Hematopoietic multipotent progenitor cell treated with erythropoietin and hydrocortisone succinate and interleukin-3 and kit ligand, for 17 days (in vitro differentiated cells): ENCODE measurements at places on chromosomes 16 and 17.

GRCh38 chr16:63365649-63366304 lies 1329.5 kb upstream of the CDH8 start:
- no peak for DNase-seq

DNA sequence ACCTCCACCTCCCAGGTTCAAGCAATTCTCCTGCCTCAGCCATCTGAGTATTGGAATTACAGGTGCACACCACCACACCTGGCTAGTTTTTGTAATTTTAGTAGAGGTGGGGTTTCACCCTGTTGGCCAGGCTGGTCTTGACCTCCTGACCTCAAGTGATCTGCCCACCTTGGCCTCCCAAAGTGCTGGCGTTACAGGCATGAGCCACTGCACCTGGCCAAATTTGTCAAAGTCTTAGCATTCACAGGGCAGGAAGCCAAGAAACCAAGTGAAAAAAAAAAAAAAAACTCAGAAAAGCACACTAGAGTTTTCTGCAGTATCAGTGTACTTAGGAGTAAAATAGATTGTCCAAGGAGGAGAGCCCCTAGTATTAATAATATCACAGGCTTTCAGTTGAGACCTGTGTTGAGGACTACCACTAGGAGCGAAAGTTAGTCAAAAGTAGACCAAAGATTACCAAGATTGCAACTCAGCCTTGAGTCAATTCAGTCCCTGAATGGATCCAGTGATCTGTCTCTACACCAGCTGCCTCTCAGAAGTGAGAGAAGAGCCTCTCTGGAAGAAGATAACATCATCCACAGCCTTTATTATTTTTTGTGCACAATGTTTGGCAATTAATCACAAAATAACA lies 159.7 kb downstream of the CEP112 start:
- no peak for DNase-seq

- no peak for DNase-seq
Measured at GRCh38 chr17:18854956-18855355, 3.0 kb upstream of the PRPSAP2 start.

GRCh38 chr17:66704858-66705520 lies 129.9 kb upstream of the CACNG5 start:
- no peak for DNase-seq

DNA sequence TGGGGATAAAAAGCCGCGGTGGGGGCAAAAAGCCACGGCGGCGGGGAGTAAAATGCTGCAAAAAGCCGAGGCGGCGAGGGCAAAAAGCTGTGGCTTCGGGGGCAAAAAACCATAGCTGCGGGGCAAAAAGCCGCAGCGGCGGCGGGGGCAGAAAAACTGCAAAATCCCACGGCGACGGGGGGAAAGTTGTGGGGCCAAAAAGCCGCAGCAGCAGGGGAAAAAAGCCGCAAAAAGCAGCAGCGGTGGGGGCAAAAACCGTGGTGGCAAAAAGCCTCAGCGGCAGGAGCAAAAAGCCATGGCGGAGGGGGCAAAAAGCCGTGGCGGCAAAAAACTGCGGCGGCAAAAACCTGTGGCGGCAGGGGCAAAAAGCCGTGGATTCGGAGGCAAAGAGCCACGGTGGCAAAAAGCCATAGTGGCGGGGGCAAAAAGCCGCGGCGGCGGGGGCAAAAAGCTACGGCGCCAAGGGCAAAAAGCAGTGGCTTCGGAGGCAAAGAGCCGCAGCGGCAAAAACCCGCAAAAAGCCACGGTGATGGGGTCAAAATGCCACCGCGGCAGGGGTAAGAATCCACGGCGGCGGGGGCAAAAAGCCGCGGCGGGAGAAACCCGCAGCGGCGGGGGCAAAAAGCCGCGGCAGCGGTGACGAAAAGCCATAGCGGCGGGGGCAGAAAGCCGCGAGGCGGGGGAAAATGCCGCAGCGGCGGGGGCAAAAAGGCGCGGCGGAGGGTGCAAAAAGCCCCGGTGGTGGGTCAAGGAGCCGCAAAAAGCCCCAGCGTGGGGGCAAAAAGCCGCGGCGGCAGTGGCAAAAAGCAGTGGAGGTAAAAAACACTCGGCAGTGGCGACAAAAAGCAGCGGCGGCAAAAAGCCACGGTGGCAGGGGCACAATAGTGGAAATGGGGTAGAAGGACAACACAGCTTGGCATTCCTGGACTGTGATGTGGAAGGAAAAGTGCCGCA lies 192.8 kb downstream of the SHCBP1 start:
- DNase-seq, result no peak

- no peak for DNase-seq
Measured at GRCh38 chr17:21194703-21195102, 19.3 kb downstream of the TMEM11 start.

DNA sequence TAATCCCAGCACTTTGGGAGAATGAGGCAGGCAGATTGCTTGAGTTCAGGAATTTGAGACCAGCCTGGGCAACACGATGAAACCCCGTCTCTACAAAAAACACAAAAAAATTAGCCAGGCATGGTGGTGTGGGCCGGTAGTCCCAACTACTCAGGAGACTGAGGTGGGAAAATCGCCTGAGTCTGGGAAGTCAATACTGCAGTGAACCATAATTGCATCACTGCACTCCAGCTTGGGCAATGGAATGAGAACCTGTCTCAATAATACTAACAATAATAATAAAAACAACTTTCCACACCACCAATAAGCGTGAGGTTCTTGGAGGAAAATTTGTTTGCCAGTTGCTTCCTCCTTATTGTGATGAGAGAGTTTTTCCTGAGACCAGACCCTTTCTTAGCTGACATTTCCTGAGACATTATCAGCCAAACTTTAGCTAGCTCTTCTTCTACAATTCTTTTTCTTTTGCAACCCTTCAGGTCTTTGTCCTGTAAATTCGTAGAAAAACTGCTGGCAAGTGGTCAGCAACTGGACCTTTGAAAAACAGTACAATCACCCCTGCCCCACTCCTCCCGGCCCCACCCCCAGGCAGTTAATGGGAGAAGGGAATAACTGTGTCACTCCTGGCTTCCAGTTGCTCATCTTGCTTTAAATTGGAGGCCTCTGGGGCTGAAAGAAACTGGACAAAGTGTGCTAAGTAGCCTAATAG lies 3.5 kb upstream of the EZH1 start:
- no peak for DNase-seq

DNA sequence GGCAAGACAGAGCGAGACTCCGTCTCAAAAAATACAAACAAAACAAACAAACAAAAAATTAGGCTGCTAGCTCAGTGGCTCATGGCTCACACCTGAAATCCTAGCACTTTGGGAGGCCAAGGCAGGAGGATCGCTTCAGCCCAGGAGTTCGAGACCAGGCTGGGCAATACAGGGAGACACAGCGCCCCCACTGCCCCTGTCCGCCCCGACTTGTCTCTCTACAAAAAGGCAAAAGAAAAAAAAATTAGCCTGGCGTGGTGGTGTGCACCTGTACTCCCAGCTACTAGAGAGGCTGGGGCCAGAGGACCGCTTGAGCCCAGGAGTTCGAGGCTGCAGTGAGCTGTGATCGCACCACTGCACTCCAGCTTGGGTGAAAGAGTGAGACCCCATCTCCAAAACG lies 531 bp upstream of the CDH1 start:
- DNase-seq, result no peak

GRCh38 chr17:65366102-65366844 lies 195.2 kb downstream of the AXIN2 start:
- DNase-seq, result no peak

DNA sequence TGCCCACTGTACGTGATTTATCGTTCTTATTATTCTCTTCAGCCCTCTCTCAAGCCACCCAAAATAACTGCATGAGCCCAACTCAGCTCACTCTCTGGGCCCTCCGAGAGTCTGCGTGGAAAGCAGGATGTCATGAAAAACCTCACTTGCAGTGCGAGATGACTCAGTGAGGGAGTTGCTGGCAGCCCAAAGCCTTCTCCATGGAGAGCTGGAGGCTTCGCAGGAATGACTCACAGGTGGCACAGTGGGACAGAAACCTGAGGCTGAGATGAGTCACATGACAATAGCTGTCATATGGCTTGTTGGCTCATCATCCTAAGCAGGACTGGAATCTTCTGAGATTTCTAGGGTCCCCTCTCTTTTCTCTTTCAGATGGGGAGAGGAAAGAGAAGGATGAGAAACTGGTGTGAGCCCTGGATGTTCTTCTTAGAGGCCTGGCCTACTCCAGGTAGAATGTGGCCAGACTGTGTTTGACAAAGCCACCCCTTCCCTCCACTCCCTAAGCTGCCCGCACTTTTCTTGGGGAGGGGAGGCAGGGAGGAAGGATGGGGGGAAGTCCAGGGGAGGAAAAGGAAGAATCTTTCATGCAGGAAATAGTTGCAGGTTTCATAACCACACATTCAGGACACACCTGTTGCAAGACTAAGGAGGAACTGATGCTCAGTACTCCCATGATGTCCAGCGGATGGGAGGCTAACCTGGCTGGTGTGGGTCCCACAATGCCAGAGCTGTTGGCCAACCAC lies 160.6 kb upstream of the RPL38 start:
- no peak for DNase-seq

GRCh38 chr17:29791336-29792080 lies 138.5 kb downstream of the SSH2 start:
- DNase-seq, result no peak

- DNase-seq, result no peak
Measured at GRCh38 chr17:72333570-72333969, 212.8 kb downstream of the SOX9 start.

DNA sequence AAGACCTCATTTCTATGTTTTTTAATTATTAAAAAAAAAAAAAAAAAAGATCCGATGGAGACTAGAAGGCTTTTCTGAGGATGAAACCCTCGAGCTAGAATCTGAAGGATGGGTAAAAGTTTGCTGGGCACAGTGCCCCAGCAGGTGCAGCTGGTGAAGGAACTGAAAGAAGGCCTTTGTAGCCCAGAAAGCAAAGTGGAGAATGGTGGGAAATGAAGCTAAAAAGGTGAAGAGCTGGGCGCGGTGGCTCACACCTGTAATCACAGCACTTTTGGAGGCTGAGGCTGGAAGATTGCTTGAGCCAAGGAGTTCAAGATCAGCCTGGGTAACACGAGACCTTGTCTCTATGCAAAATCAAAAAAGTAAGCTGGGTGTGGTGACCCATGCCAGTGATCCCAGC lies 50.3 kb upstream of the SEC14L1 start:
- no peak for DNase-seq

DNA sequence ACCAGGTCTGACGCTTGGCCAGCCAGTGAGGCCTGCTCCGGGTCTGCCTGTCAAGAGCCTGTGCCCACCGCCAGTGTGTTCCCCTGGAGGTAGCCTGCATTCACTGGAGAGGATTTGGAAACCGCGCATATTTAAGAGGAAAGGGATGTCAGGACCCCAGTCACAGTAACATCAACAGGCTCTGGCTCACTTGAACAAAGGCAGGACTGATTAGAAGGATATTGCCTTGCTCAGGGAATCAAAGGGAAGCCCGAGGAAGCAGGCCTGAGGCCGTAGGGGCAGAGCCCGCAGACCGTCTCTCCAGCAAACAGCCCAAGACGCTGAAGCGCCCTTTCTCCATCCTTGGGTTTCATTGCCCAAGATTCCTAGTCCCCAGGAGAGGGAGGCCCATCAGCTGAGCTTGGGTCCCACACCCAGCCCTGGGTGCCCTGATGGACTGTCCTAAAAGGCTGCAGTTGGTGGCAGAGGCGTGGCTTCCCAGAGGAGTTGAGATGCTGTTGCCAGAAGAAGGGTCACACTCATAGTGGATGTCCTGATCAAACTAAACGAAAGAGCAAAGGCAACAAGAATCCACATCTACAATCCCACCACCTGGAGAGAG lies 23.2 kb downstream of the NT5M start:
- no peak for DNase-seq

GRCh38 chr17:47819475-47819874 lies 2.1 kb downstream of the OSBPL7 start:
- DNase-seq, result no peak

DNA sequence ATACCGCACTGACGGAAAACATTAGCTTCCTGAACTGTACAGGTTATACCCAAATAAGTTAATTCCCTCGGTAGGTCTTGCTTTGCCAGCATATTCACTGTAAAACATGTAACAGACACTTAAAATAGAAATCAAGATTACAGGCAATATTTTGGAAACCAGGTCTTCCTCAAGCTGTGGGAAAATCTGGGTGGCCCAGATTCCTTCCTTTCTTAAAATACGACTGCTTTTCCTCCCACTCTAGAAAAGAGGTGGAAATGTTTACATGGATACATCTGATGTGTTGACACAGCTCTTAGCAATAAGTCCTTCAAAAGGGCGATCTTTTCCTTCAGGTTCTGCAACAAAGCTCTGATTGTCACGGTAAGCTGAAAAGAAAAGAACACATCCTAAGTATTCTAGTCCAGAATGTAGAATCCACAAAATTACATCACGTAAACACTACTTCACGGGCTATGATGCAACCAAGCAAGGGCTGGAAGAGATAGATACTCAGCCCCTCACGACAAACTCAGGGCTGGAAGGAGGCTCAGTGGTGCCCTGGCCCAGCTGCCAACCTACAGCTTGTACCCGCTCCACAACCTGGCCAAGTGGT lies 18.4 kb downstream of the STX8 start:
- DNase-seq, result no peak

GRCh38 chr16:66701516-66701915 lies 5.0 kb upstream of the CMTM4 start:
- no peak for DNase-seq

GRCh38 chr17:2202996-2203575 lies 100.5 kb downstream of the SMG6 start:
- no peak for DNase-seq

GRCh38 chr17:77253611-77254051 lies 112.9 kb downstream of the SEC14L1 start:
- no peak for DNase-seq

GRCh38 chr17:41970901-41971331 lies 4.3 kb downstream of the CNP start:
- no peak for DNase-seq
